ENCODE measurements at places on chromosomes 5 and 9.

DNA sequence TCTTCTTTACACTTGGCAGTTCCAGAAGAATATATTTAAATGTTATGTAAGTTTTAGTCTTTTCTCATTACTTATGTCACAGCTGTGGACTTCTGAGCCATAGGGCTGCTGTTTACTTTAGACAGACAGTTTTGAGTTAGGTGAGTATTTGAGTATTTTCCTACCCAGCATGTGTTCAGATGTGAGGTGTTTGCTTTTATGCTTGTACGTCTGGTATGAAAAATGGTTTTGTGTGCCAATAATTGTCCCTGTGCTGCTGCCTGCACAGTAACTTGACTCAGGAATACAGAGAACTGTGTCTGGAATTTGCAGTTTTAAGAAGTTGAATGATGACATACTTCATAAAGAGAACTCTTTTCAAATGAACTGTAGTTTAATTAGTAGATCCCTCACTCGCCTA is 20.8 kb downstream of the MEGF10 start:
- no peak for DNase-seq

DNA sequence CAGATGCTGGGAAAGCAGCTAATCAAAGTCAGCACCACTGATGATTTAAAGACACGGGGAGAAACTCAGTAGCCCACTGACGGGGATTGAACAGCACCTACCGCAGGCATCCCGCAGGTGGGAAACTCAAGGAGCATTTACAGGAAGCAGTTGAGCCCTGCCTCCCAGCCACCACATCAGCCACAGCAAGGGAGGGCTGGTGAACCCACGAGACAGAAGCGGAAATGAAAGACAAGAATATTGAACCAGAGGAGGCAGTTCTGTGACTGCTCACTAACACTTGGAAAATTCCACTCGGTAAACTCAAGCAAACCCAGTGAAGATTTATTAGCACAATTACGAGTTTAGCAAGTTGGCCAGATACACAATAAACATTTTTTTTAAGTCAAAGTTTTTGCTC is 10.6 kb upstream of the FAM163B start:
- peak; percentile 45 for DNase-seq

DNA sequence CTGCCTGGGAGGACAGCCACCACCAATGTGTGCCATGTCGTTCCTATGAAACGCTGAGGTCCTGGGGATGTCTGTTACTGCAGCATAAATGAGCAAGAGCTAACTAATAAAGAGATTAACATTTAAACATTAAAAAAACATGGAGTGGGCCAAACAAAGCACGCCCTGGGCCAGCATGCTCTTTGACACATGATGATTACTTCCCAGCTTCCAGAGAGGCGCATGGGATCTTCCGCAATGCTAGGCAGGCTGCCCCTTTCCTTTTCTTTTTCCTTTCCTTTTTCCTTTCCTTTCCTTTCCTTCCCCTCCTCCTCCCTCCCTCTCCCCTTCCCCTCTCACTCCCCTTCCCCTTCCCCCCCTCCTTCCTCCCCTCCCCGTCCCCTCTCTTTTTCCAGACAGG is 10.6 kb upstream of the TENT4A start:
- DNase-seq: no peak

GRCh38 chr9:126532019-126532462 is 81.7 kb upstream of the LMX1B start:
- DNase-seq: no peak

- DNase-seq: no peak
Observed at GRCh38 chr9:504921-505740, 290.5 kb downstream of the DOCK8 start.

GRCh38 chr5:118551031-118551430 is 437.3 kb downstream of the DTWD2 start:
- DNase-seq: no peak

GRCh38 chr5:122921826-122922225 is 76.4 kb downstream of the SNX24 start:
- DNase-seq: no peak

DNA sequence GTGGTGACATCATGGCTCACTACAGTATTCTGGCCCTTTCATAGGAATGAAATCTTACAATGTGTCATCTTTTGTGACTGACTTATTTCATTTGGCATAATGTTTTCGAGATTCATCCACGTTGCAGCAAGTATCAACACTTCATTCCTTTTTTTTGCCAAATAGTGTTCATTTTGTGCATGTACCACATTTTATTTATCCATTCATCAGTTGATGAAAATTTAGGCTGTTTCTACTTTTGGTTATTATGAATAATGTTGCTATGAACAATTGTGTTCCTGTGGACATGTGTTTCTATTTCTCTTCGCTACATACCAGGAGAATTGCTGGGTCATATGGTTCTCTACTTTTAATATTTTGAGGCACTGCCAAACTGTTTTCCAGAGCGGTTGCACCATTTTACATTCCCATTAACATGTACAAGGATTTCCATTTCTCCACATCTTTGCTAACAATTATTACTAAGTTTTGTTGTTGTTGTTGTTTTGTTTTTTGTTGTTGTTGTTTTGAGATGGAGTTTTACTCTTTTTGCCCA is 43.5 kb downstream of the RMI1 start:
- no peak for DNase-seq

DNA sequence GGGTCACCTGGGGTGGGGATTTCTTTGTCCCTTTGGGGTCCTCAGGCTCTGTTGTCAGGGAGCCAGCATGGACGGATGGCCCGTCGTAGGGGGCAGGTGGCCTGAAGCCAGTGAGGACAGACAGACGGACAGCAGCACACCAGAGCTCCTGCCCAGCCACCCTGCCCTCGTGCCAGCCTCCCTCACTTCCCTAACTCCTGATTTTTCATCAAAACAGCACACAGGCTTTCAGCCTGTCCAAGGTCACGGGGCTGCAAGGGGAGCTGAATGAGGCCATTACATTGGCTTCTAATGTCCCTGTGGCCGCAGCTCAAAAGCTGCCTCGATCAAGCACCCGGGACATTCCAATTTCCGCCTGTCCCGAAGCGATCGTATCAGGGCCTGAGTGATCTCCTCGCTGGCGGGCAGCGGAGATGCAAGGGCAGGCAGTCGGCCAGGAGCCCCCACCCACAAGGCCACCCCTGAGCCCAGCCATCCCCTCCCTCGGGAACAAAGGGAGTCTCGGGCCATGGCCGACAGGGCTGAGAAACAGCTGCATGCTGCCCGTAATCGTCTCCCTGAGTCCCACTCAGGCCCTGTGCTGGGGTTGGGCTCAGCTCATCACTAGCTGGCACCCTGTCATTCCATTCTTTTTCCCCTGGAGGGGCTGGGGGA is 50.5 kb upstream of the RNU6ATAC start:
- no peak for DNase-seq

- no peak for DNase-seq
Observed at GRCh38 chr5:77008413-77008812, 21.8 kb upstream of the AGGF1 start.

DNA sequence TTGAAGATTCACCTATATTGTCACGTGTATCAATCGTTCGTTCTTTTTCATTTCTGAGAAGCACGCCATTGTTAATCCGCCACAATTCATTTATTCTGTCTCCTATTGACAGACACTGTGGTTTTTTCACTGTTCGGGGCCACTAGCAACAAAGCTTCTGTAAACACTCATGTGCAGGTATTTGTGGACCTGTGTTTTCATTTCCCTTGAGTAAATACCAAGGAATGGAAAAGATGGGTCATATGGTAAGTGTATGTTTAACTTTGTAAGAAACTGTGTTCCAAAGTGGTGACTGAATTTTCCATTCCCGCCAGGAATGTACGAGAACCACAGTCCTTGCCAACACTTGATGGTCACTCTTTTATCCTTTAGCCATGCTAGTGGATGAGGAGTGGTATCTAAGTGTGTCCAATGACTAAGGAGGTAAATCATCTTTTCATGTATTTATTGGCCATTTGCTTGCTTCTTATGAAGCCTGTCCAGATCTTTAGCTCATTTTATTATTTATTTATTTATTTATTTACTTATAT is 10.7 kb downstream of the ABO start:
- DNase-seq: no peak

GRCh38 chr9:82443312-82443711 is 454.7 kb downstream of the SPATA31D1 start:
- no peak for DNase-seq

DNA sequence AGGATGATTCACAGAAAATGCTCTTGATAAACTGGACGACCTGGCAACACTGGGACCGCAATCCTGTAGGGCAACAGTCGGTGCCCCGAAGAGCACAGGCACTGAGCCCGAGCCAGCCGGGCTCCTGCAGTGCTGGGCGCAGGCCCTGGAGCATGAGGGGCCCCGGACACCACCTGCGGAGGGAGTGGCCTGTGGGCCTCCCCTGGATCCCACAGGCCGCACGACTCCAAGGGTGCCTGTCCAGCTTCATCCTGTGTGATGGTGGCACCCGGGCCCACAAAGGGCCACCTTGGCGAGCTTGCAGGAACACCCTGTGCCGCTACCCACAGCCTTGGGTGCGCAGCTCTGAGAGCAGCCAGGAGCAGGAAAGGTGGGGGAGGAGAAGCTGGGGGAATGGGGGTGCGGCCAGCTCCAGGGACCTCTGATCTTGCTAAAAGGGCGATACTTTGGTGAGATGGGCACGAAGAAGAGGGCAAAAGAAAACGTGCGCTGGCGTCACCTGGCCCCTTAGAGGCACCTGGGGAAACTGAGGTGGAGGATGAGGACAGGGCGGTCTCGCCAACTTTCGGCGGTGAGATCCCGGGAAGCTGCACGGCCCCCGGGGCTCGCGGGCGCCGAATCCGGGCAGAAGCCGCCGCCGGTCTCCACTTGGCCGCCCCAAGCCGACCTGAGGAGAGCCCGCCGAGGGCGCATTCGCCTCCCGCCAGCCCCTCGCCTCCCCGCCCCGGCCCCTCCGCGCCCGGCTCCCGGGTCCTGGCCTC is 722 bp downstream of the TBC1D9B start:
- no peak for DNase-seq

DNA sequence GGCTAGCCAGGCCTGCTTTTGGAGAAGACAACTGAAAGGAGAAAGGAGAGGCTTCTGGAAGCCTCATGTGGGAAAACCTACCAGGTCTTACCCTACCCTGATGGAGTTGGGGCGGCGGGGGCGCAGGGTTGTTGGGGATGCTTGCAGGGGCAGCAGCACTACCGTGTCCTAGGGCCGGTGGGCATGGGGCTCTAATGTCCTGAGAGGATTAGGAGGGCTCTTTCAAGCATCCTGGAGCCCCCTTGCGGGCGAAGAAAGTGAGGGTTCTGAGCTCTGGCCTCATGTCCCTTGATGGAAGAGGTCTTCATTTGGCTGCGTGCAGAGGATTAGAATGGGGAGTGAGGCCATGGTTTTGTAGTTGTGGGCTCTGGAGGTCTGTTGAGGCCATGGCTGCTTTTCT is 86.9 kb upstream of the PITX1 start:
- DNase-seq: no peak

DNA sequence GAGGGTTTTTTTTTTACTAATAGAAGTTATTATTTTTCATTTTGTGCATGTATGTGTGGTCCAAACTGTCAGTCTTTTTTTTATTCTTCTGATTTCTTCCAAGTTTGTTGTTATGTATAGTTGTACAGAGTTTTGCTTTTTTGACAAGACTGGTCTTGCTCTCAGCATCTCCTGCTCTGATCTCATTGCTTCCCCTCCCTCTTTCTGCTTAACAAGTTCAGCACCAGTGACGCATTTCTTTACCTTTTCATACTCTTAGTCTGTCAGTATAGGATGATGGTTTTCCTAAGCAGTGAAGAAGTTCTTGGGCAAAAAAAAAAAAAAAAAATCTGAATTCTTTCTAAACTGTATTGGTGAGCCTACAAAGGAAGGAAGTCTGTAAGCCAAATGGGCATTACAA is 135.1 kb downstream of the CD180 start:
- DNase-seq: no peak

DNA sequence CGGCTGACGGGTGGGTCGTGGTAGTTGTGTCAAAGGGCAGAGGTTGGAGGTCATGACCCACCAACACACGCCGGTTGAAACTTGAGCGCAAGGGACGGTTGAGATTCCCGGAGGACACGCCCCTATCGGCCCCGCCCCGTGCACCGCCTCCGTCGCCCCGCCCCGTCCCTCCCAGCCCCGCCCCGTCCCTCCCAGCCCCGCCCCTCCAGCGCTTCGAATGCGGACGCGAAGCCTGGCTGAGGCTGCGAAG is 226 bp upstream of the RANBP17 start:
- no peak for DNase-seq

- no peak for DNase-seq
Observed at GRCh38 chr5:77139001-77139400, 51.9 kb upstream of the ZBED3 start.

DNA sequence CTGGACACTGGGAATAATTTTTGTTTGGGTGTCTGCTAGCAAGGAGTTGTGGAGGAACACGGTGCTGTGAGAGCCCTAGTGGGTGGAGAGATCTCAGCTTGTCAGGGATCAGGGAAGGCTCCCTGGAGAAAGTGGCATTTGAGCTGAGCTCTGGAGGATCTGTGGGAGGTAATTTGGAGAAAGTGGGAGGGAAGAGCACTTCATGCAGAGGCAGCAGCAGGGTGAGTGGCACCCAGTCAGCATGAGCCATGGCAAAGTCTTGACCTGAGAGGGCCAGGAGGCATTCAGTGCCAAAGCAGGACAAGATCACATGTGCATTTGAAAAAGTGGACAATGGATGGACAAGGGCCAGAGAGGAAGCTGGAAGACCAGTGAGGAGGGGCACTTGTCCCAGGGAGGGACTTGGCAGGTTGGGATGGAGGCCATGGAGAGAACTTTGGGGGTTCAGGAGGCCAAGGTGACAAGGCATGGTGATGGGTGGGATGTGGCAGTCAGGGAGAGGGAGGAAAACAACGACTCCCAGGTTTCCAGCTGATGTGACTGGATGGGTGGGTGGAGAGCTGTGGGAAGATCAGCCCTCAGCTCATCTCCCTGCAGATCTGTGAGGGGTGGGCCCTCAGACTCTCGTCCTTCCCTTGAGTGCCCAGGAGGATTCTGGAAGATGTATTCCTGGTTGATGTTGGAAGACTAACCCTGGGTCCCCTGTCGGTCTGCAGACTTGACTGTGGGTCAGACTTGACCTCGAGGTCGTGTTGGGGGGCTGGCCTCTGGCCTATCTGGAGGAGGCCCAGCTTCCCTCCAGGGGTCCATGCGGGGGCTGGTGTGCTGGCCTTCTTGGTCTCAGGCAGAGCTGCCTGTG is 68.9 kb upstream of the PITX1 start:
- no peak for DNase-seq

DNA sequence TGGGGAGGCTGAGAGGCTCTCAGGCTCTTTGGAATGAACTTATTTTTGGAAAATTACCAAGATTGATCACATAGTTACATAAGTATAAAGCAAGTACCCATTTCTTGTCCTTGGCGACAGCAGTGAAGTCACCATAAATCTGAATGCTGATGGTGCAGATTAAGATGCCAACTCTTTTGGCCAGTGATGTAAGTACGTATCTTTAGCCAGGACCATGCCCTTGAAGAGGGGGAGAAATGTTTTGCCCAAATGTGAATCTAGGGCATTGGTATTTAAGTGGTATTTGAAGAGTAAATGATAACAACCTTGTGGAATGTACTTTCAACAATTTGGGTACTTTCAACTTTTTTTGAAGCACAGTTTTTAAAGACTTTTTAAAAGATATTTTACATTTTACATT is 68.2 kb upstream of the RAD23B start:
- no peak for DNase-seq

GRCh38 chr5:154276261-154276972 is 85.9 kb downstream of the GALNT10 start:
- DNase-seq: no peak
